Stimulated activated CD4-positive, alpha-beta T cell treated with anti-CD3 and anti-CD28 coated beads, Interleukin-1b, Interleukin-23, amount 100 ng/mL, for 24 hours (primary cell): ENCODE measurements at places on chromosomes 5 and 9.

DNA sequence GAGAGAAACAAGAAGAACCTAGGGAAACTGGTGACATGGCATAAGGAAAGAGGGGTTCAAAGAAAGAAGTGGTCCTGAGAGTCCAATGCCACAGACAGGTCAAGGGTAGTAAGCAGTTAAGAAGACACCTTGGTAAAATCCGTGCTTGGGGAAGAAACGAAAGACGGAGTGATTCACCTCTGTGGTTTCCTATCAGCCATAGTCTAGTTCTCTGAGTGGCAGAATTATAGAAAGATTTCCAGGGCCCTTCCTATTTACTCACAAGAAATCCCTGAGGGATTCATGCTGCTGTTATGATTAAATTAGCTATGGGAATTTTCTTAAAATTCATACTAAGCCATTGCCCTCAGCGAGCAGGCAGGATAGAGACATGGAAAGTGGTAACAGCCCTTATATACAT is 31.7 kb downstream of the IL33 start:
- DNase-seq = no peak

- no peak for DNase-seq
Measured at GRCh38 chr5:159911349-159911748, 4.9 kb upstream of the ADRA1B start.

- no peak for DNase-seq
Measured at GRCh38 chr9:81653240-81653639, 36.1 kb downstream of the TLE1 start.

GRCh38 chr9:130095872-130096271 is 42.2 kb downstream of the GPR107 start:
- DNase-seq = no peak

DNA sequence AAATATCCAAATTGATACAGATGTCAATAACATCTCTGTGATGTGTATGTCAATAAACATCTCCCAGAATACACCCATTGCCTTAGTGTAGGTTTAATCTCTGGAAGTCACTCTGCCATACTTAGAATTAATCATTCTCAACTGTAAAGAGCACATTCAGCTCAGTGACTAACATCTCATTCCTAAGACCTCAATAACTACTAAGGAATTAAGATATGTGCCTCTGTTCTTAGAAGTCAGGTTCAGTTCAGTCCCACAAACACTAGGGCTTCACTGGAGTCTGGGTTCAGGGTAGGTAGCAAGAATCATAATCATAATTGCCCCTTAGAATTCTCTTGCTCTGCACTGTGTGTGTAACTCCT is 31.7 kb downstream of the UGCG start:
- DNase-seq = no peak

GRCh38 chr9:136665704-136666371 is 3.1 kb downstream of the EGFL7 start:
- no peak for DNase-seq

- DNase-seq = no peak
Measured at GRCh38 chr5:171520300-171521174, 101.1 kb downstream of the FGF18 start.

- DNase-seq = no peak
Measured at GRCh38 chr5:82465235-82465634, 187.1 kb upstream of the RPS23 start.

GRCh38 chr9:137748311-137748710 is 129.3 kb upstream of the CACNA1B start:
- no peak for DNase-seq

DNA sequence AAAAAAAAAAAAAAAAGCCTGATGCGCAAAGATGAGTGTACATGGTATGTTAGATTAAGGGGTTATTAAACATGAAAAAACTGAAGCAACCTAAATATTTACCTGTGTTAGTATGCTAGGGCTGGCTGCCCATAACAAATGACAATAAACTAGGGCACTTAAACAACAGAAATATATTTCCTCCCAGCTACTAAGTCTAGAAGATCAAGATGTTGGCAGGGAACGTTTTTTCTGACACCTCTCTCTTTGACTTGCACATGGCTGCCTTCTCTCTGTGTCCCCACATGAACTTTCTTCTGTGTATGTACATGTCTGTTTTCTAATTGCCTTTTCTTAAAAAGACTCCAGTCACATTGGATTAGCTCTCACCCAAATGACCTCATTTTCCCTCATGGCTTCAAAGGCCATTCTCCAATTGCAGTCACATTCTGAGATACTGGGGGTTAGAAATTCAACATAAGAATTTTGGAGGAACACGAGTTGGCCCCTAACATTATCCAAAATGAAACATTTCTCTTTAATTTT is 694.5 kb downstream of the CDH9 start:
- no peak for DNase-seq

DNA sequence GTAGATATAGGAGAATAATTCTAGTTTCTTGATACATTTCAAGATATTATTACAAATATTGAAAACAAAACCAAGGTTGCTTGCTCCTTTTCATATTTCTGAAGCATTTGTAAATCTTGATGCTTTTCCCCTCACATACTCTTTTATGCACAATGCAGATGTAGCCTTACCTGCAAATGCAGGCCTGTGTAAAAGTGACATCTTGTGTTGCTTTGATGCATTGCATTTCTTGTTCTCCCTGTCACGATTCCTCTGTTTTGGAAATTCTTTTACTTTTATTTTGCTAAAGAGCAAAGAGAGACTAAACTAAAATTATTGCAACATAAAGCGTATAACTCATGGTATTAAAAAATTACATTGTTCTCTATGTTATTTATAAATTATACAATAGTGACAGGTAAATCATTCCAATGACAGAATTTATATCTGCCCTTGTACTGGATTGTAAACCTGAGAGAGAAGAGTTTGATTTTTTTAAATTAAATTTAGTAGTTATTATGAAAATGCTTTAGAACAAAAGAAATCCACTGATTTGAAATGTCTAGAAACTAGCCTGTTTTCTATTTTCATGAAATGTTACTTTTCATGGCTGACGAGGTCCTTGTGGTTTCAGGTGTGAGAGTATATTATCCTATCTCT is 970.0 kb downstream of the MAT2B start:
- DNase-seq = no peak
